ENCODE measurements at places on chromosomes 7 and 10.

- no peak for DNase-seq
Observed at GRCh38 chr7:16698200-16698905, 52.4 kb downstream of the BZW2 start.

GRCh38 chr10:113093188-113094113, 143.4 kb downstream of the TCF7L2 start:
- no peak for DNase-seq

DNA sequence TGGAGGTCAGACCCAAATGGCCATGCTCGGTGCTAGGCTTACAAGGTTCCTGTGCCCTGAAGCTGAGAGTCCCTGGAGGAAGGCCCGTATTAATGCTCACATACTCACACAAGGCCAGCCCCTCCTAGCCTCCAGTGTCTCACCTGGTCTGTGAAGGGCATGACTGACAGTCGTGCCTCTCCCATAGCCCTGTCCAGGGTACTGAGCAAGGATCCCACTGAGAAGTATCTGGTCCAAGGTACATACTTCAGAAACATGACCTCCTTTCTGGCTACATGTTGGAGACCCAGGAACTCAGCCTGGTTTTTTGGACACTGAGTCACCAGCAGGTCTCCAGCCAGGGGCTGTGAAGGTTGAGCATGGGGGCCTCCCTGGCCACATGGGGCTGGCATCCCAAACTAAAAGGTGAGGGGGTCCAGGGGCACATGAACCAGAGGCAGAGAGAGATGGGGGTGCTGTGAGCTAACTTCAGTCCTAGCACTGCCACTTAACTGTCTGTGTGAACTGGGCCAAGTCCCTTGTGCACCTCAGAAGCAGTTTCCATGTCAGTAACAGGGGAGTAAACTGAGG, 17.6 kb upstream of the RASGEF1A start:
- DNase-seq = no peak

GRCh38 chr10:522350-522749, 167.1 kb downstream of the DIP2C start:
- DNase-seq = no peak

DNA sequence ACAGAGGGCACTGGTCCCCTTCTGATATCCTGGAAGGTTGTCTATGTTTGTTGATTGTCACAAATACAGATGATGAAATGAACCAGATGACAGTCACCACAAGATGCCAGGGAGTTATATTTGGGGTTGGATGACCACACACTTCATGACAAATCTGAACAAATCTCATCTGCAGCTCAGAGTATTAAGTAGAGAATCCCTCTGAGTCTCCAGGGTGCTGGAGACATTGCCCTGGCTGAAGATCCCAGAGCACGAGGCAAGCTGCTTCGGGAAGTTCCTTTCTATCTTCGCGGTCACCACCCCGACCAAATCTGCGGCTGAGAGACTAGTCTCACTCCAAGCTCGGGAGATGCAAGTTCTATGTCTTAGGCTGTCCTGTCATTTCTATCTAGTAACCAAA, 9.0 kb downstream of the DENND2A start:
- no peak for DNase-seq

DNA sequence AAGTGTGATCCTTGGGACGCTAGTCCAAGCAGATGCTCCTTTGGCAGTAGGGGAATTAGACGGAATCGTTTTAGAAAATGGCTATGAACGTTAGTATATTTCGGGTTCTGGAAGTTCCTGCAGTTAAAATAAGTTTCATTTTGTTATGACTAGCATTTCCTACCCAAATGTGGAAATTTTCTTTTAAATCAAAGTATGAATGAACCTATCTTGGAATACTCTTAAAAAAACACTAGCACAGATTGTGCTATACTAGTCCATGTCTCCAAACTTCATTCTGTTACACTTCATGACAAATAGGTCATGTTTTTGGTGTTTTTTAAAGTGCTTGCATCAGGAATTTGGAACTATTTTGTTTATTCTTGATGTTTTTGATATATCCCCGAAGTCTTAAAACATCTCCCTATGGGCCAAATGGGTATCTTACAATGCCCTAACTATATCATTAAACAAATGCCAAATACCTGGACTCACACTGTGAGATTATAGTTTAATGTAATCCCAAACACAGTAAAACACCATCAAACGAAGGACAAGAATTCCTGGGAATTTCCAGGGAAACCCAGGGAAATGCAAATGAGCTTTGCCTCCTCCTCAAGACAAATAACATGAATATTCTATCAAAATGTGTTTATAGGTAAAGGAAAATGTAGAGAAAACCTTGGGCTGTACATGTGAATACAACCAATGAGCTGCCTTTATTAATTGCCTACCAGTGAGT, 75.9 kb upstream of the PTPRZ1 start:
- no peak for DNase-seq

DNA sequence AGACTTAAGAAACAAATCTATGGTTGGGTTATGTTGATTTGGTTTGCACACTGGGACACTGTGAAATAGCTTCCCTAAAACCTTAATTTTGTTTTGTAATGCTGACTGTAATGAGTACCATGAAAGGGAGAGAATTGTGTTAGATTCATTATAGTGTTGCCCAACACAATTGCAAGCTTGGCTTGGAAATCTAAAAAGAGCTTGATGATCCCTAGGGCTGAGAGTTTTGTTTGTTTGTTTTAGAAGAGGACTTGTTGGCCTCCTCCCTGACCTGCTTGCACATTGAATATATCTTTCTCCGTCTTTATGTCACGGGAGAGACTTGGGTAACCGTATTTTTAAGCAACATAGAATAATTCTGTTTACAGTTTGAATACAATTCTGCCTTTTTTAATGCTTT, 410.1 kb downstream of the ARL4A start:
- DNase-seq = no peak

DNA sequence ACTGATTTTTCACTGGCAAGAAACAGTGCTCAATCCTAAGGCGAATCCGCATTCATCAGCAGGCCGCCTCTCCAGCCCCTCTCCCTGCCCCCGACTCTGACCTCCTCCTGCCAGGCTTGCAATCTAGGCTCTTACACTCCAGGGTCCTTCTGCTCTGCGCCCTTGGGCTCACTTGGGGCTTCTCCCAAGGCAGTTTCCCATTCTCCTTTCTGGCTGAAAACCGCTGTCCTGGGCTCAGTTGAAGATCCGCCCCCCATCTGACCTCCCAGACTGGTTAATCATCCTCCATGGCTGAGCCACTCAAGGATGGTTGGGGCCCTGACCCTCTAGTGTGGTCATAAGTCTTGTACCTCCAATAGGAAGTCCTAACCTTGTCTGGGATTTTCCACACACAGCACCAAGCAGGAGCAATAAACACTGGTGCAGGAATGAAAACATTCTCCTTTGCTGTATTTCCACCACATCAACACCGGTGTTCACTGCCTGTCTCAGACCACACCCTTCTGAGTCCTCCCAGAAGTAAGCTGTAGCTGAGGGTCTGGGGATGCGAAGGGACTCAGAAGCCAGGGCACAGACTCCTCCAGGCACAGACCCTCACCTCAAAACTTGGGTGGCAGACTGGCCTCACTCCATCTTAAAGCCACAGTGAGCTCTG, 42.4 kb downstream of the TNS3 start:
- no peak for DNase-seq

DNA sequence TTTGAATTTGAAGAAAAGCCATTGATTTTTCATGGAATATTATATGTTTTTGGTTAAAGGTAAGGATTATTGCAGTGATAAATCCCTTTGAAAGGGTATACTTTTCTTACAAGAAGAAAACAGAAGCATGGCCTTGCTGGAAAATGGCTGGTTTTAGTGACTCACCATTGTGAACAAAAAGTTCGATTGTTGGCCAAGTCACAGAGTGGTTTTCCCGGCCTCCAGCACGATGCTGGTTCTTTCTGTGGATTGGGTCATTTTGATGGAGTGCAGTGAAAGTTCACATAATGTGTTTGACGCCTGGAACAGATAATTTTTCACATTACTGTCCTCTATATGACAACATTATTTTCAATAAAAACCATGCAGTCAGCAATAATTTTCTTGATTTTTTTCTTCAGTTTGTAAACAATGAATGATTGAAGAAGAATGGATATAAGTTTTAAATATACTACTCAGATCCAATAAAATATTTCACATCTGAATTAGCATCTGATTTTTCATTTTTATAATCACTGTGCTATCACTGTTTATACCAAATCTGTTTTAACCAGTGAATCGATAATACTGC, 60.9 kb downstream of the RBM20 start:
- DNase-seq = no peak

- no peak for DNase-seq
Observed at GRCh38 chr7:131235489-131236317, 92.0 kb upstream of the MKLN1 start.

DNA sequence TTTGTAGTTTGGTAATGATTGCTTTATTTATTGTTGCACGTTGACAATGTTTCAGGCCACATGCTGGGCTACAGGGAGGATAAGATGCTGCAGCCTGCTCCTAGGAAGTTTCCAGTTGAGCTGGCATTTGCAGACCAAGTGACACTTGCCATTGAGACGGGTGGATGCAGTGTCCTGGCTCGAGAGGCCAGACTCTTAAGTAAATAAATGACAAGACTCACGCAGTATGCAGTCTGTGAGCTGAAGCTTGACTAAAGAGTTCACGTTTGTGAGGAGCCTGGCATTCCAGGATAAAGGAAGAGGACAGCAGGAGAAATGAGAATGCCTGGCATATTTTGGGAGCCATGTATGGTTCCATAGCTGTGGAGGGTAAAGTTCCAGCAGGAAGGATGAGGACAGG, 105.8 kb downstream of the BAMBI start:
- DNase-seq = no peak

DNA sequence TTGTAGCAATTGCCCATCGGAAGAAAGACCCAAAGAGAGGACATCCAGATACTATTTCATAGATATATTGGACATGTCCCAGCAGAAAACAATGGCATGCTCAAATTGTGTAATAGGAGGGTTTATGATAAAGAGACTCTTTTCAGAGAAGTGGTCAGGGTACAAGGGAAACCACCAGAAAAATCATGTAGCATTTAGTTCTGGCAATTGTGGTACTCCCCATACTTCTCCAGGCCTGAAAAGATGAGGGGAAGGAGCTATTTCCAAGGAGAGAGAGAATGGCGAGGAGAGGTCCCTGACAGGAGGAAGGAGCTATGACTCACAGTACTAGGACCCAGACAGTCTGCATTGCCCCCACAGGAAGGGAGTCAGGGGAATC, 68.4 kb upstream of the ADO start:
- no peak for DNase-seq

DNA sequence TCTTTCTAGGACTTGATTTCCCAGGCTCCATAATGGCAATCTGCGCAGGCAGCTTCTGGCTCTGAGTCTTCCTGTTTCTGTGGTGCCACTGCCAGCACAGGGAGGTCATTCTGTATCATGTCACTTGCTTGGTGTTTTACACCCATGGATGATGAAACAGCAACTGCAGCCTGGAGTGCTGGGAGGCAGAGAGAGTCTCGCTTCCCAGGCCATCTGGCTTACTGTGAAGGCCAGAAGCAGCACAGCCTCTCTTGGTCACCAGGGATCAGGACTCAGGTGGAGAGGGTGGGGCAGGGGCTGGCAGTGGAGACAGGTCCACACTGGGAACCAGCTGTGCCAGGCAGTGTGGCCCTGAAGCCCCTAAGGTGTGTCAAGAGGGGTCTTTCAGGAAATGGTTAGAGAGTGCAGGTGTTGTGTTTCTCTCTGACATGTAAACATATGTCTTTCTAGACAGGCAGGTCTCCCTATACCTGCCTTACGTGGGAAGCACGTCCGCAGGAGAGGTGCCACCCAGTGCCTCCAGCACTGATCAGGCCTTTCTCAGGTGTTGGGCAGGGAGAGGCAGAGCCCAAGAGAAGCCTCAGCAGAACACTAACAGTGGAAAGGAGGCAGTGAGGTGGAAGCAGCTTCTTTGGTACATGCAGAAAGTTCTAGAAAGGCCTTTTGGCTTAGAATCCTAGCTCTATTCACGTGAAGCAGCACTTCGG, 71.4 kb downstream of the INSIG1 start:
- DNase-seq = no peak

DNA sequence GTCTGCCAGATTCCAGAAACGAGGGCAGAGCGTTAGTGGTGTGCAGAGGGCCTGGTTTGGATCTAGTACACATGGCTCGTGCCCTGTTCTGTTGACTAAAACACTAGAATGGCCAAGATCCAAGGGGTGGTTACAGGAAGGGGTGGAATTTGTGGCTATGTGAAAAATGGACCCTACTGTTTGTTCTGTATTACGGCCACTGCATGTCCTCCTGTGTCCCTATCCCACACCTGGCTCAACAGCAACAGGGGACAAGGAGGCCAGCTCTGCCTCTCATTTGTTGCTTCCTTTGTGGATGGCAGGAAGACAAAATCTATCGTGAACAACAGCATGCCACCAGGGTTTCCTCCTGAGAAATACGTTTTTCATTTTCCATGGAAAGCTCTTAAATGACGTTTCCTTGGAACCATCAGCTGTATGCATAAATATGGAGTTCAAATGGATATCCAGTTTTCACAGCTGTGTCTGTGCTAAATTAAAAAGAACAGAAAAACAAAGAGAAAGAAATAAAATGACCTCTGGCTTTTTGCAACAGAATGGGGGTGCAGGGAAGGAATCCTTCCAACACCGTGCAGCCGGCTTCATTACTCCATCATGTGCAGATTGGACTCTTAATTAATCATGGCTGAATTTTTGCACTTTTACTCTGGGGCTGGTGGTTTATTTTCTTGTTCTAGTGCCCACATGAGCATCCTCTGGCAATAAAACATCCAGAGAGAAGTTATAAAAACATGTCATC, 318.9 kb downstream of the CXCL12 start:
- DNase-seq = no peak

GRCh38 chr7:29620556-29620930, 56.9 kb downstream of the PRR15 start:
- no peak for DNase-seq

GRCh38 chr10:16995867-16996529, 133.6 kb downstream of the CUBN start:
- DNase-seq = no peak

- no peak for DNase-seq
Observed at GRCh38 chr7:74299401-74299800, 10.2 kb downstream of the CLIP2 start.

DNA sequence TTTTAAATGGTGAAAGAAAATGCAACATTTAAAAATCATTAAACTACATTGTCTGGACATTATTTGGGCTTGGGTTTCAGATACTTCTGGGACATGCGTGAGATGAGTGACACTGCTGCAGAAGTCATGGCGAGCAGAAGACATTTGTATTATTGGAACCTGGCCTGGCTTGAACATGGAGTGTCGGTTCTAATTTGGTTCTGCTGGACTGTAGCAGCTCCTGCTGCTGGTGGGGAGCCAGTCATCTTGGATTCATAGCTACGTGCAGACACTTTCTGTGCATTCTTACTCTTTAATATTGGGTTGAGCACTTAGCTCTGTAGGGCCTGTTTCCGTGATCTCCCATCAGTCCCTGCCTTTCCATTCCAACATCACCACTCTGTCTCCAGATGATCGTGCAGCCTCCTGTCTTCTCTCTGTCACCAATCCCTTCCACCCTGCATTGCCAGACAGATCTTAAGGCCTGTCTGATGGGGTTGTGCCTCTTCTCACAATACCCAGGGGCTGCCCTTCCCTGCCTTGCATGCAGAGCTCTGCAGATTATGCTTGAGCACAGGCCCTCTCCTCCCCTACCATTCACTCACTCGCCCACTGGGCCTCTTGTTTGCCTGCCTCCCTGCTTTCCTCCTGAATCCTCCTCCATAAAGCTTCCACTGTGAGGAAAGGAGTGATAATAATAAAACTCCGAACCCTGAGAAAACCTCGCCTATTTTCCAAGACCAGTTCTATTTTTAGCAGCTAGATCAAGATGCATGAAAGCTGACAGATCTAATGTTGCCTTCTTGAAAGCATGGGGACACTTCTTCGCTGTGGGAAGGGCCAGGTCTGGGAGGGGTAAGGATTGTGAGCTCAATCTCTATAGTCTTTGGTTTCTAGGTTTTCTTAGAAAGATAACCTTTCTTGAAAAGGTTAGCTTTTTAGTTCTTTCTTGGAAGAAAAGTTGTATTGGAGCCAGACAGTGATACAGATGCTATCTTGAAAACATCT, 32.9 kb downstream of the CELF2 start:
- no peak for DNase-seq
